ENCODE measurements at places on chromosomes 11 and 22.

DNA sequence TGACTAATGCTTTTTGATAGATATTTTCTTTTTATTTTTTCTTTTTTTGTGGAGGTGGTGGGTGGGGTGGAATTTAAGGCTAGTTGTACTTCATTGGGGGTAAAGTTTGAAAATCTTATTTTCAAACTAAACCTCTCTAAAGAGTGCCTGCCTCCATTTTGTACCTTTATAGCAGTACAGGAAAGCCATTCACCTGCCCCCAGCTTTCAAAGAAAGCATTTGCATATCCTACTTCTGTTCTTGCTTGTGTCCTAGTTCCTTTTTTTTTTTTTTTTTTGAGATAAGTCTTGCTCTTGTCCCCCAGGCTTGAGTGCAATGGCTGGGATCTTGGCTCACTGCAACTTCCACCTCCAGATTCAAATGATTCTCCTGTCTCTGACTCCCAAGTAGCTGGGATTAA lies 766.2 kb upstream of the LRRC4C start:
- DNase-seq: no peak

DNA sequence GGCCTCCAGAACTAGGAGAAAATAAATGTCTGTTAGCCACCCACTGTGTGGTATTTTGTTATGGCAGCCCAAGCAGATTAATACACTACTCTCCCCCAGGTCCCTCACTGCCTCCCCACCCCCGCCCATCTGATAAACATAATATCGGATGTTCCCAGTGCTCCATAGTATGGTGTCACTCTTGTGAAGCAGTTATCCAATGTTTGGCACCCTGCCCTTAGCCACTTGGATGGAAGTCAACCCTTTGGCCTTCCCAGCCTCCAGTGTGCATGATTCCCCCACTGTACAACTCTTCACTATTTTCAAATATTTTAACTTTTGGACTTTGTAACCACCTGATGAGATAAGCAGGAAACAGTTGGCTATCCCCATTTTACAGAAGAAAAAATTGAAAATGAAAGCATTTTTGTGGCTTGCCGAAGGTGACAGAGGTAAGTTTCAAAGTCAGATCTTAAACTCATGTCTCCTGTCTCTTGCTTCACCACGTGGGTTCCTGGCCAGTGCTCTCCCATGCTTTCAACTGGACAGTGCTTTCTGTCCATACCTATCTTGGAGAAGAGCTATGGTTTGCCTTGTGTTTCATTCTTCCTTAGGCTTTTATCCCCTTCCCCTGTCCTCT lies 53.2 kb downstream of the ALX4 start:
- no peak for DNase-seq

GRCh38 chr11:35541621-35542375 lies 16.4 kb upstream of the PAMR1 start:
- no peak for DNase-seq

DNA sequence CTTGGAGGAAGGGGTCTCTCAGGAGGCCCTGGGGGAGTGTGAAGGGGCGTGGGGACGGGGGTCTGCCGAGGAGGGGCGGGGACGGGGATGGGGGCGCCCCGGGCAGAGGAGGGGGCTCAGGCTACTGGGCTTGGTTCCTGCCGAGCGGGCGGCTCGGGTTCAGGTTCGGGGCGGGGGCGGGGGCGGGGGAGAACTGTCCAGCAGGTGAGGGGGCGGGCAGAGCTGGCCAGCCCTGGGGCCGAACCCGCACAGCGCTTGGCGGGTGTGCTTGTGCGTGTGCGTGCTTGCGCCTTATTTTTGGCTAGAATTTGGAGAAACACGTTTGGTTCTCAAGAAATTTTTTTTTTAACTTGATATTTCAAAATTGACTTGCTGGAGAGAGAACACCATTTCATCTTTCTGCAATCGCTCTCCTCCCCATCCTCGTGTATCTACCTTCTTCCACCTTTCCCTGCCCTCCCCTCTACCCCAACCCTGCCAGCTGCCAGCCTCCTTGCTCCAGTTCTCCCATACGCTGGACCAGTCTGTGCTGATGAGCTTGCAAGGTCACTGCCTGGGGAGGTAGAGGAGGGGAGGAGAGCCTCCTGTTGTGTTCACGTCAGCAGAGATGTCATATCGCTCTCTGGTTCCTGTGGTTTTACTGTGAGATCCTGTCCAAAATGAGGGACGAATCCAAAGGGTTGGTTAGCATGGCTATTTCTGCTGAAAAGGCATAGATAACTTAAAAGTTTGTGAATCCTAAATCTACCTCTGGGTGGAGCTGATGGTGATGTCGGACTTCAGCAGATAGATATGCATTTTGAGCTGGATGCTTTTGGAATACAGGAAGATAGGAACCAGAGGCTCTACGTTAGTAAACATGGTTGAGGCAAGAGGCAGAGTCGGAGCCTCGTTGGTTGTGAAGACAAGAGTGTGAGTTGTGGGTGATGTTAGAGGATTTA lies 668 bp downstream of the MADD start:
- DNase-seq: peak; percentile 45

- DNase-seq: no peak
Observed at GRCh38 chr11:22432291-22433093, 94.3 kb downstream of the SLC17A6 start.

GRCh38 chr11:119195680-119196079 lies 10.4 kb downstream of the NHERF4 start:
- peak; percentile 76 for DNase-seq

GRCh38 chr11:132028380-132029240 lies 658.2 kb downstream of the NTM start:
- no peak for DNase-seq

- DNase-seq: no peak
Observed at GRCh38 chr11:67615728-67616430, 9.1 kb downstream of the NDUFV1 start.
